Panc1 (cell line): ENCODE measurements at places on chromosomes 6 and 20. TPM values are rescaled to one million over a fixed set of nuclear protein-coding genes. Genes with fewer than 3 reads are reported as not detected.
A peak's percentile ranks its signal among the peaks of the same experiment; 100 is the strongest.

DNA sequence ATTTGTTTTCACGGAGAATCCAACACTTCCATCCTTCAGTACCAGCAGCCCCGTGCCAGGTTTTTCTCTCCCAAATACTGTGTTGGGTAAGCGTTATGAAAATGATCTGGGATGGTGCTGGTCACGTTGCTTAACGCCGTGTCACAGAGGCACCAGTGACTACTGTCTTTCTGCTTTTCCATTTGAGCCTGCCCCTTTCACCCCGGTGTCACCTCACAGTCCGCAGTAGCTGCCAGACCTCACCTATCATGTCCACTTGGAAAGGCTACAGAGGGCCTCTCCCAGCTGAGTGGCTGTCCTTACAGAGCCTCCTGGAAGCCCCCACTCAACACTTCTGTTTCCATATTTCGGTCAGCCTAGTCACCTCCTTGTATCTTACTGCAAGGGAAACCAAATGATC lies 176.5 kb upstream of the ARID1B start:
- H3K4me3 ChIP-seq, result no peak overlapping the region
- no peaks in the 10 kb centered on the region for H3K36me3 ChIP-seq
- H3K27ac ChIP-seq, result no peak overlapping the region

RXRB gene
- 27.4 TPM for total RNA-seq

TRAM2 gene
- total RNA-seq, result 56.7 TPM

DZANK1 gene
- total RNA-seq, result 3.0 TPM

- H3K4me1 ChIP-seq, result peaks cover 12% of the 10 kb centered on the region; the same call in 1 of the 2 replicates
- H3K27ac ChIP-seq, result no peak overlapping the region
- H3K36me3 ChIP-seq, result no peaks in the 10 kb centered on the region
- no peak overlapping the region for H3K4me3 ChIP-seq
- H3K27me3 ChIP-seq, result no peaks in the 10 kb centered on the region
These were observed 70.0 kb downstream of the ZFAND3 start for GRCh38 chr6:37889486-37889885.

UFL1 gene
- total RNA-seq, result 13.7 TPM

DNA sequence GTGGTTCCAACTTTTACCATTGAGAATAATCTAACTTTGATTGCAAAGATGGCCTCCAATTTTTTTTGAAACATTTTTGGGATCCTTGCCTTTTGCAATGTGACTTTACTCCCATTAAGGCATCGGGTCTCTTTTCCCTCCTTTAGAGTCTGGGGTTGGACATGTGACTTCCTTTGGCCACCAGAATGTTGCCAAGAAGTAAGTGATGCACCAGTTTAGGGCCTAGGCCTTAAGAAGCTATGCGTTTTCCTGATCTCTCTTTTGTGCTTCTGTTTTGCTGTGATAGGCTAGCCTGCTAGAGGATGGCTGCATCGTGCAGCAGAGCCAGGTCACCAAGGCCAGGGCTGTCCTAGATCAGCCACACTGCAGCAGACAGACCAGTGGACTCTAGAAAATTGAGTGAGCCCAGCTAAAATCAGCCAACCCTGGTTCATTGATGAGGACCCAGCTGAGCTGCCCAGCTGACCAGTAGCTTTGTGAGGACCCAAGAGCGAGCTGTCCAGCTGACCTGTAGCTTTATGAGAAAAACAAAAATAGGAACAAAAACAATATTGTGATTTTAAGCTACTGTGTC lies 594.0 kb upstream of the JAG1 start:
- H3K4me3 ChIP-seq, result no peak overlapping the region
- no peaks in the 10 kb centered on the region for H3K36me3 ChIP-seq
- H3K4me1 ChIP-seq, result peaks cover 17% of the 10 kb centered on the region
- H3K27me3 ChIP-seq, result no peaks in the 10 kb centered on the region

DNA sequence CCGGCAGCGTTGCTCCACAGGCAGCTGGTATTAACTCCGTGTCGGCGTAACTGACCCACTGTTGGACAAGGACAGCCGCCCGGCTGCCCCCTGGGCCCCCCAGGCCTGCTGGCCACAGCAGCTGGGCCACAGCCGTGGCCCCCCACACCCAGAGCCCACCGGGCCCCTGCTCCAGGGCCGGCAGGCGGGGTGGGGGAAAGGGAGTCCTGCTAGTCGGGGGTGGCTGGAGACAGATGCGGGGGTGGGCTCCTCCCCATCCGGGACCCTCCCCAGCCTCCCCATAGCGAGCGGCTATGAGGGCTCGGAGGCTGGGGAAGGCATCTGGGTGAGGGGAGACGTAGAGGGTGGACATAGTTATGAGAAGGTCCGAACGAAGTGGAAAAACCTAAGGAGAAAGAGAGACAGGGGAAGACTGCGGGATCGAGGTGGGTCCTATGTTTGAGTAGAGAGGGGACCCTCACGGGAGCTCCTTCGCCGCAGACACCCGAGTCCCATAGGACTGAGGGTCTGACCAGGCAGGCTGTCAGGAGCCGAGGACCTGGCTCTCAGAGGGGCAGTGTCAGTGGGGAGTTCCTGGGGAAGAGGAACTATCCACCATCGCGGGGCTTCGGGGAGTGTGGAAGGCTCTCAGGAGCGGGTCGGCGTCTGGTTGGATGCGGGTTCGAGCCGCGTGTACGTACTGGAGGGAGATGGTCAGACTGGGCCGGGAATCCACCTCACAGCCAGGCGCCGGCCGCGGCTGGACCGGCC lies 511 bp downstream of the VARS1 start:
- H3K36me3 ChIP-seq, result peaks cover 8% of the 10 kb centered on the region
- peaks cover 21% of the 10 kb centered on the region for H3K4me1 ChIP-seq
- DNase-seq, result no peak
- peak overlapping the region; percentile 99 for H3K27ac ChIP-seq

KCNS1 gene
- total RNA-seq, result not detected

KIF3B gene
- total RNA-seq, result 67.8 TPM

GRCh38 chr6:98539741-98540140 lies 294.6 kb upstream of the POU3F2 start:
- no peak overlapping the region for H3K4me3 ChIP-seq
- no peaks in the 10 kb centered on the region for H3K36me3 ChIP-seq
- H3K27ac ChIP-seq, result no peak overlapping the region
- no peaks in the 10 kb centered on the region for H3K27me3 ChIP-seq

DNA sequence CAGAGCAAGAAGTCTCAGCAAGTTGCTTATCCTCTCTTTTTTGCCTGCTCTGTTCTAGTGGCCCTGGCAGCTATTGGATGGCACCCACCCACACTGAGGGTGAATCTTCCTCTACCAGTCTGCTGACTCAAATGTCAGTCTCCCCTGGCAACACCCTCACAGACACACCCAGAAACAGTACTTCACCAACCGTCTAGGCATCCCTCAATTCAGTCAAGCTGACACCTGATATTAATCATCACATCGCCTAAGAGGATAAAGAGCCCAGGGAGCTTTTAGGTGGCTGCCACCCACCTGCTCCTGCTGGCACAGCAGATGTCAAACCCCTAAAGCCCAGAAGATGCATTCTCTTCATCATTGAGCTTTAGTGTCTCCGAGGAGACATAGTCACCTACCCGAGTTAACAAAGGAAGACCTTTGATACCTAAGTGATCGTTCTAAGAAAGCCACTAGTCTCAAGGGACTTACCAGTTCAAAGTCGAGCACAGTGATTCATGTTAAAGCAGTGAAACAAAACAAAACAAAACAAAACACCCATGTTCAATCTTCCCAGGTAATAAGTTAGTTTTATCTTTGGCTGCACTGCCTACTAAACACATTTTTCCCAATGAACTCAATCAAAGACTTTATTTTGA lies 97.7 kb upstream of the KCNQ5 start:
- no peak overlapping the region for H3K27ac ChIP-seq
- H3K36me3 ChIP-seq, result no peaks in the 10 kb centered on the region
- no peaks in the 10 kb centered on the region for H3K27me3 ChIP-seq
- no peaks in the 10 kb centered on the region for H3K4me1 ChIP-seq
- H3K4me3 ChIP-seq, result no peak overlapping the region

DNA sequence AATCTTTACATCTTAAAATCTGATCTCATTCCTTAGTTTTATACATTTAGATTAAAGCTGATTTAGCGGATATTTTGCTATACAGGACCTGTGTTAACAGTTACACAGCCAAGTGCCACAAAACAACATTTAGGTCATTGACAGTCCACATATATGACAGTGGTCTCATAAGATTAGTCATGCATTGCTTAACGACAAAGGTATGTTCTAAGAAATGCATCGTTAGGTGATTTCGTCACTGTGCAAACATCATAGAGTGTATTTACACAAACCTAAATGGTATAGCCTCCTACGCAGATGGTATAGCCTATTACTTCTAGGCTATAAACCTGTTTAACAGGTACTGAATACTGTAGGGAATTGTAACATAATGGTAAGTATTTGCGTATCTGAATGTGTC lies 21.6 kb downstream of the ADGRG6 start:
- peak overlapping the region; percentile 99 for H3K27ac ChIP-seq
- no peaks in the 10 kb centered on the region for H3K27me3 ChIP-seq
- peaks cover 3% of the 10 kb centered on the region; the same call in 1 of the 2 replicates for H3K36me3 ChIP-seq
- H3K4me1 ChIP-seq, result peaks cover 100% of the 10 kb centered on the region

- H3K4me3 ChIP-seq, result no peak overlapping the region
- H3K27ac ChIP-seq, result no peak overlapping the region
- H3K36me3 ChIP-seq, result no peaks in the 10 kb centered on the region
- no peak for DNase-seq
- H3K4me1 ChIP-seq, result no peaks in the 10 kb centered on the region
- H3K27me3 ChIP-seq, result no peaks in the 10 kb centered on the region
These were observed 24.1 kb downstream of the ALDH8A1 start for GRCh38 chr6:134925800-134926199.

DNA sequence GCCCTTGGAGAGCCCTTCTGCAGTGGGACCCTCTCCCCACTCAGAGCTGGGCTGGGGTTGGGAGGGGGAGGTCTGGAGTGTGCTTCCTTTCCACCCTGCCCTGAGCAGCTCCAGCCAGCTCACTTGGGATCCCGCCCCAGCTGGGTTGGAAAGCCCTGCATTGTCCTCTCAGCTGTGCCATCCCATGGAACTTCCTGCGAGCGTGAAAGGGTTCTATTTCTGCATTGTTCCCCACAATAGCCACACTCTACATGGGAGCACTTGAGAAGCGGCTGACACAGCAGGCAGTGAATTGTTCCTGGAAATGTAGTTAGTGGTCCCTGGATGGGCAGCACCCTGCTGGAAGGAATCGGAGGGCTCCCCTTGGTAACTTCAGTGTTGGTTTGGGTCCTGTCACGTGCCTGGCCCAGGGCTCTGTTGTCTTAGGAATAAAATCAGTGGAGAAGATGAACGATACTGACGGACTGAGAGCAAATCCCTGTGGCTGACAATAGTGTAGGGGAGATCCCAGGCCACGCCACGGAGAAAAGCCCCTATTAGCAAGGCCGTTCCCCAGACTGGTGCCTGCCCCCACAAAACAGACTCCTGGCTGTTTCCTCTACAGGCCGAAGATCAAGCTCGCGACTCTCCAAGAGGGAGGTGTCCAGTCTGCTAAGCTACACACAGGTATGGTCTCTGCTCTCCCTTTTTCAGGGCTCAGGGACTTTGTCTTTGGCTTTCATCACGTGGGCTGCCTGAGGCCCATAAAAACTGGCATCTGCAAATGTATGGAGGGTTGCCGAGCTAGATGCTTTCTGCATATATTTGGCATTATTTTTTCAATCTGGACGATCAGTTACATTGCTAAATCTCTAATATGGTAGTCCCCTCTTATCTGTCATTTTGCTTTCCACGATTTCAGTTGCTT lies 18.8 kb downstream of the DNMT3B start:
- H3K36me3 ChIP-seq, result no peaks in the 10 kb centered on the region
- DNase-seq, result no peak

DNA sequence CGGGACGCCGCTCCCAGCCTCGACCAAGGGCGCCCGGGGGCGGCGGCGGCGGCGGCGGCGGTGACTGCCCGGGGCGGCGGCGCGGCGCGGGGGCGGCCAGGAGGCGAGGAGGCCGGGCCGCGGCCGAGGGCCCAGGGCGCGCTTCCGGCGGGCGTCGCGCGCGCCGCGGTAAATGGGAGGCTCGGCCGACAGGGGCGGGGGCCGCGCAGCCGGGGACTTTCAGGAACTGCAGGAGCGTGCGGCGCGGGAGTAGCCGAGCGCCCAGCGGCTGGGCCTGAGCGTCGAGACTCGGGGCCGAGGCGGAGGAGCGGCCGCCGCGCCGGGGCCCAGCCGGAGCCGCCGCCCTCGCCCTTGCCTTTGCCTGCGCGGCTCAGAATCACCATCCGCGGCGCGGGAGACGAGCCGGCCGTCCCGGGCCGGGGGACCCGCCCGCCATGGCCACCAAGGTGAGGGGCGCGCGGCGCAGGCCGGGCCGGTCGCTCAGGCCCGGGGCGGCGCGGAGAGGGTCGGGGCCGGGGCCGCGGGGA lies at the start of gene SNX9:
Gene SNX9 (plus strand): TSS at position 246 of the 527 bp plus-strand sequence. CDS start 189 bp downstream, at position 435.
- H3K4me3 ChIP-seq, result peak within 1 kb of the TSS; percentile 68
- DNase-seq, result no peak
- peak within 1 kb of the TSS; percentile 88 for H3K27ac ChIP-seq

GRCh38 chr6:15588971-15589634 lies 73.7 kb downstream of the DTNBP1 start:
- H3K36me3 ChIP-seq, result no peaks in the 10 kb centered on the region
- no peak overlapping the region for H3K4me3 ChIP-seq
- no peak overlapping the region for H3K27ac ChIP-seq
- H3K27me3 ChIP-seq, result no peaks in the 10 kb centered on the region
- no peaks in the 10 kb centered on the region for H3K4me1 ChIP-seq
- DNase-seq, result no peak

- no peak for DNase-seq
- no peaks in the 10 kb centered on the region; the same call in 1 of the 2 replicates for H3K36me3 ChIP-seq
- peak overlapping the region; percentile 93 for H3K27ac ChIP-seq
These were observed 2.6 kb downstream of the FOXO3 start for GRCh38 chr6:108563292-108563691.

- no peaks in the 10 kb centered on the region for H3K36me3 ChIP-seq
- no peak overlapping the region for H3K4me3 ChIP-seq
- H3K4me1 ChIP-seq, result peaks cover 1% of the 10 kb centered on the region; the same call in 1 of the 2 replicates
- H3K27me3 ChIP-seq, result no peaks in the 10 kb centered on the region
- H3K27ac ChIP-seq, result no peak overlapping the region
These were observed 58.0 kb upstream of the CD2AP start for GRCh38 chr6:47419621-47420020.

- H3K4me3 ChIP-seq, result no peak overlapping the region
- H3K27me3 ChIP-seq, result no peaks in the 10 kb centered on the region
- H3K36me3 ChIP-seq, result no peaks in the 10 kb centered on the region
- no peak overlapping the region for H3K27ac ChIP-seq
- H3K4me1 ChIP-seq, result no peaks in the 10 kb centered on the region
These were observed 96.6 kb downstream of the AKAP7 start for GRCh38 chr6:131231891-131232290.

DNA sequence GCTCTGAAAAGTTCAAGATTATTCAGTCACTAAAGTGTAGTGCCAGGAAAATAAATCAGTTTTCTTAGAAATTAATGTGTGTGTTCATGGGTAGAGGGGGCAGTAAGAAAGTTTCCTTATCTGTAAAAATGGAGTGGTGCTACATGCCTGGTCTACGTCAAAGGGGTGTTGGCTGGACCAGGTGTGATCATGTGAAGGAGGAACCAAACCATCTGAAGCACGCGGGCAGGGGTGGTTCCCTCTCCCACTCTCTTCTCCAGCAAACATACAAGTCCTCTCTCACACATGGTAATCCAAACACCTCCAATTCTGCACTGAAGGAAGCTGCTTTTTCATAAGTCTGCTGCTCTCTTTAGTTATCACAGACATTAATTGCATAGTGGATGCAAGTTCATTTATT lies 63.1 kb downstream of the CLIC5 start:
- H3K36me3 ChIP-seq, result no peaks in the 10 kb centered on the region; the same call in 1 of the 2 replicates
- no peak for DNase-seq
- no peak overlapping the region for H3K4me3 ChIP-seq
- H3K4me1 ChIP-seq, result no peaks in the 10 kb centered on the region

- H3K36me3 ChIP-seq, result no peaks in the 10 kb centered on the region
- no peak for DNase-seq
- H3K27ac ChIP-seq, result no peak overlapping the region
- H3K4me1 ChIP-seq, result no peaks in the 10 kb centered on the region; the same call in 1 of the 2 replicates
These were observed 5.3 kb downstream of the MMP9 start for GRCh38 chr20:46013829-46014516.

VSTM2L gene
- total RNA-seq, result 16.0 TPM
